Urinary bladder (tissue), 4 donors: ENCODE measurements at places on chromosomes 2 and 18. TPM values are rescaled to one million over a fixed set of nuclear protein-coding genes. Genes with fewer than 3 reads are reported as not detected.

GRCh38 chr18:27921392-27921791 lies 255.5 kb downstream of the CDH2 start:
- no peak for DNase-seq

DNA sequence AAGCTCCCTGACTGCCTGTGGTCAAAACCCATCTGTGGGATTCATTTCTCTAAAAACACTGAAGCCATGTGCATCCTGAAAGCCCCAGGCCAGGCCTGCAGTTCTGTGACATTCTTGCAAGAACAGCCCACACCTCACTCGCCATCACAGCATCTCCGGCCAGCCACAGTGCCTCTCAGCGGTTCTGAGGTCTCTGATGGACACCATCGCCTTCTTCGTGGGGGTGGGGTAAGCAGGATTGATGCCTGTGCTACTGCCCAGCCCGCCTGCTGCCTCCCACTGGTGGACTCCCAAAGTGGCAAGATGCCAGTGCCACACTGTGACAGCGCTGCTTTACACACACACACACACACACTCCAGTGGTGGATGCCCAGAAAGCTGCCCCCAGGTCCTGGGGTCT lies 5.2 kb upstream of the PRLH start:
- no peak for DNase-seq

GRCh38 chr2:167140767-167141166 lies 252.5 kb downstream of the XIRP2 start:
- no peak for DNase-seq

GRCh38 chr2:142190805-142191204 lies 60.0 kb upstream of the LRP1B start:
- DNase-seq: no peak

DNA sequence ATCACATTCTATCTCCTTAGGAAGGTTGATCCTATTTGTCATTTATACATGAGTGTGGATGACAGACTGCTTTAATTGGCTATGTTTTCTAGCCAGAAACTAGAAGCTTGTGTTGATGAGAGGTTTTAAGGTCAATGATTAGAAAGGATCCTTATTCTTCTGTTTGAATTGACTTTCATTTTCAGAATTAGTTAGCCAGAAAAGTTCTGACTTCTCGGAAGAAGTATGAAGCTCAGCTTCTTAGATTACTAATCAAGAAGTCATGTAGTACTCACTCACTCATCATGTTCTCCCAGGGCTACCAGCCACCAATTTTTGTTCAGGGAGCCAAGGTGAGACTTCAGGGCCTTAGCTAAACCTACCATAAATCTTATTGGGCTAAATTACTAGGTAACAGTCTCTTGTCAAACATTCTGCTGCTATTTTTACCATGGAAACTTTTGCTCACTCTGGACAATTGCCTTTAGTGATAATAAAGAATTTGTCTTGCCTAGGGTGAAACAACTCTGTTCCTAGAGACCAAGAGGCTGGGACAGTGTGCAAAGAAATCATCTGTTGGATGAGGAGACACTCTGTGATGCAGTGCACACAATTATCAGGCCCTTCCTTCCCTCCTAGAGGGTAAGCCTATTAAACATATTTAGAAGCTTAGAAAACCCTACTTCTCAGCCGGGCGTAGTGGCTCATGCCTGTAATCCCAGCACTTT lies 111.6 kb upstream of the DNMT3A start:
- no peak for DNase-seq

DNA sequence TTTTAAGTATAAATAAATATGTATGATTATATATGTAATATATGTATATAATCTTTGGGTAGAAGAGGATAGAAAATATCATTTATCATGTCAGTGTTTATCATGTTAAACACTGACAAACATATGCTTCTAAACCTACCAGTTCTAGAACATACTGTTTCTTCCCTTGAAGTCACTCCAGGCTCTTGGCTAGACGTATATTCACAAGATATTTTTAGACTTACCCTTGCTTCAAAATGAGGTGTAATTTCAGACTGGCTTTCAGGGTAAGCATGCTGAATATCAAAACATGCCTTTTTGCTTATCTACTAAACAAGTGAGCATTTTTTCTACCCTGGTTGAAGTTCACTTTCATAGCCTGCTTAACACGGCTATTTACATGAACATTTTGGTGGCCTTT lies 642.4 kb upstream of the PKDCC start:
- no peak for DNase-seq

- DNase-seq: no peak
Observed at GRCh38 chr18:58390399-58390798, 238.5 kb downstream of the ALPK2 start.

GRCh38 chr2:65129286-65129825 lies 550 bp downstream of the RAB1A start:
- DNase-seq: no peak

GRCh38 chr2:98656800-98657199 lies 48.4 kb downstream of the UNC50 start:
- DNase-seq: no peak

DNA sequence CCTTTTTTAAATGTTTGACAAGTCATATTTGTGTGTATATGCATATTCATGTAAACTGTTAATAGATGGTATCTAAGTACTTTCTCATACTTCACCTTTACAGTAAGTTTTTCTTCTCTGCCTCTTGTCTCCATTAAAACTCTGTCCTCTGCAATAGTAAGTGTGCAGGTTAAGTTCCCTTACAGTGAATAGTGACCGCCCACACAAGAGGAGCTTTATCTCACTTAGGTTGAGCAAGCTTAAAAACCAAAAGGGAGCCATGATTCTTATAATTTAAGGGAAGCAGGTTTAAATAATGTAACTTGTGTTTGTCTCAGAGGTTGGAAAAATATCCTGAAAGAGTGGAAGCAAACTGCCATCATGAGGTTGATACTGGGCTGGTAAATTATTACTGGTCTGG lies 61.3 kb downstream of the MRPS9 start:
- DNase-seq: no peak

- no peak for DNase-seq
Observed at GRCh38 chr2:68345129-68345875, 19.8 kb upstream of the PLEK start.

DNA sequence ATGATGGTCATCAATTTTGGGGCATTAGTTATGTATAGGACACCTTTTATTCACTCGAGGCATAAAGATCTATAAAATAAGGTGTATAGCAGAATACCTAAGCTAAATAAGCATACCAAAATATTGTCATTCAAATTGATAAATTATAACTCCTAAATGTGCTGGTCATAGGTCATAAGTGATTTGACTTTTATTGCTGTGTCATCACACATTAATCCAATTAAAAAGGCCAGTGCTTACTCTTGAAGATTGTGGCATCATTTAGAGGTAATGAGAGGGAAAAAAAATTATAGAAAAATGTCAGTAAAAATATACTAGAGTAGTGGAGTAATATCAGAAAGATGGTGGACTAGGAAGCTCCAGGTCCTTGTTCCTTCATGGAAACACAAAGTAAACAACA lies 346.9 kb upstream of the LRRTM1 start:
- no peak for DNase-seq

DNA sequence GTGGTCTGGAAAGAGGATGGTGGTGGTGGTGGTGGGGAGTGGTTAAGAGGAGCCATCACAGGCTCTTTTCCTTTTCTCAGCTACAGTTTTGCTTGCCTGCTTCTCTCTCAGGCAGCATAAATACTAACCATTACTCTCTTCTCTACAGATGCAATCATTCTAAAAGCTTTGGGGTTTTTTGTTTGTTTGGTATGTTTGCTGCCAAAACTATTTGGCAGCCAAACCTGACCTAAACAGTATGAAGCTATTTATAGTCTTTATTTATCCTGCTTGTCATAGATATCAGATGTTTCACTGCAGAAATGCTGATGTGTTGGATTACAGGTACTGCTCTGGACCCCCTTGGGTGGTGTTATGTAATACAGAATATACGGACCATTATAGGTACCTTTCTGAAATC lies 15.3 kb downstream of the SIX3 start:
- DNase-seq: no peak

DNA sequence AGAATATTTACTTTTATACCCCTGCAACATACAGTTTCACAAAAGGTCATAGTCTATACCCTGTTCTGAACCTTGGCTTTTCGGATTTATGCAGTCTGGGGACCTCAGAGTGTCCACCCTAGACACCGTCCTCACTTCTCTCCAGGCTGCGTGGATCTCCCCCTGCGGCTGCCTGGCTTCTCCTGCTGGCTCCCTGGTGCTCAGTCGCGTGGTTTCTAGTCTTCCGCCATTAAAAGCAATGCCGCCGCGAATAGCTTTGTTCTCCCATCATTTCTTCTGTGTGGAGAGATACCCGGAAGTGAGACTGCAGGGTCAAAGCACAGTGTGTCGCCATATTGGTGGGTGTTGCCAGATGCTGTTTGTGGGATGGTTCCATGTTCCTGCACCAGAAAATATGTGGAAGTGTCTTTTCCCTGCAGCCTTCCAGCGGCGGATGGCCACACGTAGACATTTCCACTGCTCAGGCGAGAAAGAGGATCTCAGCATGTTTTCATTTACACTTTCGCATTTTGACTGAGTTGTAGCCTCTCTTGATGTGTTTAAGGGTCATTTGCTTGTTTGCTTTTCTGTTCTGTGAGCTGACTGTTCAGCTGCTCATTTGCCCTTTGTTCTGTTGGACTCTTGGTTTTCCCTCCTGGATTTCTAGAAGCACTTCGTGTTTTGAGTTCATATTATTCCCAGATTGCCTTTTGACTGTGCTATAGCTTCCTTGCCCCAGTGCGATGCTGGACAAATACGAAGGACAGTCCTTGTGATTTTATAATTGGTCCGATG lies 22.9 kb upstream of the ASB1 start:
- DNase-seq: no peak

GRCh38 chr2:200471928-200472645 lies 37.8 kb downstream of the KCTD18 start:
- no peak for DNase-seq

DNA sequence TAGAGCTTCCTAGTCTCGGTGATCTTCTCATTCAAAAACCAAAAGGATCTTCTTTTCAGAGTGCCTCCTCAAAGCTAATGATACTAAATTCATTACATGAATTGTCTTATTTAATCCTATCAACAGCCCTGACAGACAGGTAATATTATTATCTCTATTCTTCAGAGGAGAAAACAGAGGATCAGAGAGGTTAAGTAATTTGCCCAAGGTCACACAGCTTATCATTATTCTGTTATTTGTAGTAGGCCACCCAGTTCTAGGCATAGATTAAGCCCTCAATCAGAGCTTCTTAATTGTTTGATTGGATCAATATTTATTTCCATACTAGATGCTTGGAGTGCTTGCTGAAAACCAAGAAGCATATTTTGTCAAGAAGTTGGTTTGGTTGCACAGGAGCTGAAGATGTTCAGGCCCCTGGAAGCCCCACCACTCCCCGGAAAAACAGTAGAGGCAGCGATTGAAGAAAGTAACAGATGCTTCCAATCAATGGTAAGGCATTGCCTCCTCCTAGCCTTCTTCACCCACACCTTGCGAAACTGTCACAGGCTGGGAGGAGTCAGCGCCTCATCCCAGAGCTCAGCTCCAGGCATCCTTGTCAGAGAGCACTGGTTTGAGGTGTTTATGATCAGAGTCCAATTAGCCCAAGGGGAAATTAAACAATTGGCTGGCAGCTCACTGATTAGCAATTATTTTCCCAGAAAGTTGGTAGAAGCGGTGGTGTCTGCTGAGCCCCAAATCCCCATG lies 487.2 kb downstream of the BCL11A start:
- no peak for DNase-seq

Gene TP53I3
- total RNA-seq: 28.6 TPM

Gene ALPG
- total RNA-seq: not detected

Gene TM4SF20
- not detected for total RNA-seq

Gene RGPD4
- 0.05 TPM for total RNA-seq

Gene CYP1B1
- 16.7 TPM for total RNA-seq

Gene FAP
- total RNA-seq: 57.7 TPM

Gene UGT1A8
- total RNA-seq: 0.16 TPM

Gene TMEM37
- total RNA-seq: 1.1 TPM

Gene LBX2
- 0.95 TPM for total RNA-seq

Gene PTCD3
- 159 TPM for total RNA-seq

Gene VIL1
- not detected for total RNA-seq
